GDM1 (cell line): ENCODE measurements at places on chromosomes 11 and 22.

- no peak for DNase-seq
Measured at GRCh38 chr11:76630600-76631281, 39.8 kb downstream of the LRRC32 start.

DNA sequence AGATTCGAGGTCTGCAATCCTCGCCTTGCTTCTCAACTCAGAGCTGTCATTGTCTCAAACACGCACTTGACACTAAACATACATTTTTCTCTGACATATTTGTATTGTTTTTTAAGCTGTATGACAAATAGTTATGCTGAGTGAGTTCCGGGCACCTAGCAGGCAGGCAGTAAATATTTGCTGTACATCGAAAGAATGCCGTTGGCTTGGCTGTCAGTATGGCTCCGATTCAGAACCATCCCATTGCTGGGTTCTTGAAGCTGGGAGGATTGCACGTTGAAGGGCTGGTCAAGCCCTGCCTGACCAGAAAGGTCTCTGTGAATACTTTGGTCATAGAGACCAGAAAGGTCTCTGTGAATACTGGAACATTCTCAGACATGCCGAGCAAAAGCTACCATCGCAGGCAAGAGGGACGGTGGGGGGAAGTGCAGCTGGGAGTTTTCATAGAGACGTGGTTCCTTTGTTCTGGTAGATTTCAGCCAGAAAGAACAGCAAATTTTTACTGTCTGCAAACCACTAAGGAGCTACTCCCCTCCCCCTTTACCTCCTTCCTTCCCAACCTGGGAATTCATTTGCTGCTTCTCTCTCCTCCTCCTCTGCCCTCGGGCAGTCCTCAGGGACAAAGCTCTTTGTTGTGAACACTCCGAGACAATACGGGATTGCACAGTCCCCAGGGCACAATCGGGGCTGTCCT lies 202.2 kb upstream of the SORL1-AS1 start:
- DNase-seq, result no peak

DNA sequence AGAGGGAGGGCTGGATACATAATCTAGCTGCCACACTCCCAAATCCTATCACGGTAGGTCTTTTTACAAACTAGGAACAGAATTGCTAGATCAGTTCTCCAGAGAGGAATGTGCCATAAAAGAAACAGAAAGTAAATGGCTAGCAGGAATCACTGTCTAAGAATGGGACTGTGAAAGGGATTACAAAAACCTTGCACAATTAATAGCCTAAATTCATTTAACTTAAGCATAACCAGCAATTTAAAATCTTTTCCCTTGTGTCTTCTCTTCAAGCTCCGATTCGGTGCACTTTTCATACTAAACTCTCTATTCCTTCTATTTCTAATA lies 35.2 kb downstream of the APOL5 start:
- DNase-seq, result no peak

DNA sequence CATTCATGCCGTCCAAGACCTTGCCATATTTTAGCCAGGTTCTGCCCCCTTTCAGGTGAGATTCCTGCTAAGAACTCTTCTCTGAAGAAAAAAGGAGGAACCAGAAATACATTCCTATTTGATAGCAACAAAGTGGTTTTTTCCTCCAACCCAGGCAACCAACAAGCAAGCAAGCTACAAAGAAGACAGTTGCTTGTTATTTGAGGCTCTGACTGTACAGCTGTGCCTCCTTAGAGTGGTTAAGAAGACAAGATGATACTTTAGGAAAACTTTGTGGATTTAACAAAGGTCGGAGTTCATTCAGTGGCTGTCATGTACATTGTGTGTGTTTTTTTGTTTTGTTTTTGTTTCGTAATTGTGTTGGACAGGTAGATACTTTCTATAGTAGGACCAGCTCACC lies 21.7 kb downstream of the TEAD1 start:
- no peak for DNase-seq

DNA sequence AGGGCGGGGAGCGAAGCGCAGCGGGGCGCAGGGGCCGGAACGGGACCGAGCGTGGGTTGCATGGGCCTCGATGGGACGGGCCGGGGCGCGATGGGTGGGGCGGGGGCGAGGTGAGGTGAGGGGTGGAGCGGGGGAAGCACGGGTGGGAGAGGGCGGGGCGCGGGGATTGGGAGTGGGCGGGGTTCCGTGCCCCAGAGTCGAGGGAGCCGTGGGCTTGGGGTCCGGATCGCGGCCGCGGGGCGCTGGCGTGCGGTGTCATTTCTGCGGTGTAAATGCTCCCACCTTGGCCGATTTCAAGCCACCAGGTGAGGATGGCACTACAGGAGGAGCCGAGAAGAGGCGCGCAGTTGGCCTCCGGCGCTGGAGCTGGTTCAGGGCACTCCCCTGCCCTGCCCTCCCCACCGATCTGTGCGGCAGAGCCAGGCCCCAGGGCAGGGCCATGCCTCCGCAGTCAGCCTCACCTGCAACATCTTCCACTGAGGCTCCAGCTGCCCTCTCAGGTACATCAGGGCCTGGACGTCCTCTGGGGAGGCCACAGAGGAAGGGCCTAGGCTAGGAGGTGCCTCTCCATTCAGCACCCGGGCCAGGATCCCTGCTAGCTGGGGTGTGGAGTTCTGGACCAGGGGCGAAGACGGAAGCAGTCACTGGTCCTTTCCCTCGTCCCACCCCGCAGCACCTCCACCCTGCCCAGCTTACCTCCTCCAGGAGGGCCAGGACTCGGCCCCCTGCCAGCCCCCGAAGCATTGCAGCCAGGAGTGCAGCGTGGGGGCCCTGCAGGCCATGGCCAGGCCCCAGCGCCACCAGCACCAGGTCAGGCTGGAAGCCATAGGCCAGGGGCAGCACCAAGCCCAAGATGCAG lies 620 bp upstream of the TUBGCP6 start:
- no peak for DNase-seq

DNA sequence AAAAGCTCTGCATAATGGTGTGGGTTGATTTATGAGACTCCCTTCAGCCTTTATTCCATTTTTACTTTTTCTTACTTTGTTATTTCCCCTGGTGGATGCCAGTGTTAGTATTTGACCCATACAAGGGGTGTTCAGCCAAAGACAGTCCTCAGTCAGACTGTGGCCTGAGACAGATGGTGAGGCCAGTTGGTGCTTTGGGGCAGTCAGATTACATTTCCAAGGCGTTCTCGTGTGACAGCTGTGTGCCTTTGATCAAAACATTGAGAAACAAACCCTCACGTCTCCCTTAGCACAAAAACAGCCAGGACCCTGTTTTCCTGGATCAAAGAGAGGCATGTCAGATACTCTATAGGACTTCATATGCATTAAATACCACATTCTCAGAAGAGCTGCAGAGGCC lies 31.3 kb upstream of the SLN start:
- no peak for DNase-seq

DNA sequence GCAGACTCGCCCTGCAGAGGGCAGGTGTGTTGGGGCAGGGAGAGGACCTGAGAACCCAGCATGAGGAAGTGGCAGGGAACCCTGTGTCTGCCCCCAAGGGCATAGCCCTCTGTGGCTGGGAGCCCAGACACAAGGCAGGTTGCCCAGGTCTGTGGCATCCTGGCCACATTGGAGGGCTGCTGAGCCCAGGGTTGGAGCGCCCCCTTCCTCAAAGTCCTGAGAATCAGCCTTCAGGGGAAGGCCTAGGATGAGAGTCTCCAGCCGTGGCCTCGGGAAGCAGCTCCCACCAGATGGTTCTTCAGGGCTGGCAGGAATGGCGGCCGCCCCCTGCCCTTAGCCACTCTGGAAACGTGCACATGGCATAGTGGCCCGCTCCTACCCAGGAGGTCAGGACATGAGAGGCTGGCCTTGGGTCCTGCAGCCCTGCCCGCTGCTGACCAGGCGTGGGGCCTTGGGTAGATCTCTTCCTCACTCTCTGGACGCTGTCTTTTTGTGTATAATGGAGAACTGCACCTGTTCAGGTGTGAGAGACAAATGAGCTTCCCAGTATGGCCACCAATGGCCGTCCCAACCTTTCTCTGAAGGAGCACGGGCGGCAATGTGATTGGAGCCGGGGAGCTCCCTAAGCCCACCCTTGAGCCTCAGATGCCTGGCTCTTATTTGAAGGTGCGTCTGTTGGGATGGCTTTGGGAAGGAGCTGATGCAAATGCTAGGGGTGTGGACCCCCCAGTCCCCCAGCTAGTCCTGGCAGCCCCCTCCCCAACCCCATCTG lies 4.6 kb upstream of the CDC42BPG start:
- no peak for DNase-seq

DNA sequence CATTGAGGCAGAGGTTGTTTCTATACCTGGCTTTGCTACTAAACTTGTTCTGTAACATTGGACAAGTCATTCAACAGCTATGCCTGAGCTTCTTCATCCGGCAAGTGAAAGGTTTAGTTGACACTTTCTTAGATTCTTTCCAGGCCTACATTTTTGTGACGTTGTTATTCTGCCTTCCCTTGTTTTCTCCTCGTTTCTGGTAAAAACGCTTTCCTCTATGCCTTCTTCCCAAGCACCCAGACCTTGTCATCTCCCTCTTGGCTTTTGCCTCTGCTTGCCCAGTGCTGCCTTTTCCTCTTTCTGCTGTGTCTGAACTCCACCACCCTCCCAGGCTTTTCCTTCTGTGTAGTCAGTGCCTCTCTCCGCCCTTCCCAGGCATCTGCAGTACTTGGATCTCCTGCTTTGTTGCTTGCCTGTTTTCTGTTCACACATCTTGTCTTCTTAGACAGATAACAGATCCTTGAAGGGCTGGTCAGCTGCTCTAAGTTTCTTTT lies 1.4 kb upstream of the AMOTL1 start:
- DNase-seq, result no peak

DNA sequence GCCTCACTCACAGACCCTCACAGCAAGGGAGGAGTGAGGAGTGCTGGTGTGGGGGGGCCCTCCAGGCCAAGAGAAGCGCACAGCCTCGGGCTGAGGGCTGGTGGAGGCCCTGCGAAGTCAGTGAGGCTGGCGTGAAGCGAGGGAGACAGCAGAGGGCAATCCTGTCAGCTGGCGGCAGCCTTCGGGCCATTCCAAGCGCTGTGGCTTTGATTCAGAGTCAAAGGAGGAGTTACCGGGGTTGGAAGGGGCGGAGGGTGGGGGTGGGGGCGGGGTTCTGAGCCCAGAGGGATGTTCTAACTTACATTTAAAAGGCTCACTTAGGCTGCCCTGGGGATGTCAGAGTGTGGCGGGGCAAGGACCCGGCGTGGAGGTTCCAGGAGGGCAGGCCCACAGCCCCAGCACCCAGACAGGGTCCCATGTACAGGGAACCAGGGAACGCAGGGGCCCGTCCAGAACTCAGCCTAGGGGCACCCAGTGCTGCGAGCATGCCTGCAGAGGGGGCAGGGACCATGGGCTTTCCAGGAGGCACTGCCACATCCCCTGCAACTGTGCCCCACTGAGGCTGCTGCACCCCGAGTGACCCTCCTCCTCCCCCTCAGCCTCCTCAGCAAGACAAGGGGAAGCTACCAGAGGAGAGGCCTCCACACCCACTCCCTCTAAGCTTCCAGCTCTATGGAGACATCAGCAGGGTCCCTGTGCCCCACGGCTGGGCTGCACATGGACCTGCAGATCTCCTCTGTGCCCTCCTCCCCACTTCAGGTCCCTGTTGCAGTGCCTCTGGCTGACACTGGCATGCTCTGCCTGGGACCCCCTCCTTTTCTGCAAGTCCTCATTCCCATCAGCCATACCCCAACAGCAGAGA lies 39.7 kb upstream of the TTLL12 start:
- DNase-seq, result no peak

DNA sequence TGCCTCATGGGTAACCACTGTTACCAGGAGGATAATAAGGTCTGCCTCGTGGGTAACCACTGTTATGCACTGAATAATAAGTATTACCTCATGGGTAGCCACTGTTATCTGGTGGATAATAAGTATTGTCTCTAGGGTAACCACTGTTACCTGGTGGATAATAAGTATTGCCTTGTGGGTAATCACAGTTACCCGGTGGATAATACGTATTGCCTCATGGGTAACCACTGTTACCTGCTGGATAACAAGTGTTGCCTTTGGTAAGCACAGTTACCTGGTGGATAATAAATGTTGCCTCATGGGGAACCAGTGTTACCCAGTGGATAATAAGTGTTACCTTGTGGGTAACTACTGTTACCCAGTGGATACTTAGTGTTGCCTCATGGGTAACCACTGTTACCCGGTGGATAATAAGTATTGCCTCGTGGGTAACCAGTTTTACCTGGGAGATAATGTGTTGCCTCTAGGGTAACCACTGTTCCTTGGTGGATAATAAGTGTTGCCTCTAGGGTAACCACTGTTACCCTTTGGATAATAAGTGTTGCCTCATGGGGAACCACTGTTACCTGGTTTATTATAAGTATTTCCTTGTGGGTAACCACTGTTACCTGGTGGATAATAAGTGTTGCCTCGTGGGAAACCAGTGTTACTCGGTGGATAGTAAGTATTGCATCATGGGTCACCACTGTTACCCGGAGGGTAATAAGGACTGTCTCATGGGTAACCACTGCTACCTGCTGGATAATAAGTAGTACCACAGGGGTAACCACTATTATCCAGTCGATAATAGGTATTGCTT lies 10.6 kb upstream of the NXPE4 start:
- no peak for DNase-seq

- no peak for DNase-seq
Measured at GRCh38 chr22:45499746-45500145, 2.9 kb upstream of the FBLN1 start.

GRCh38 chr22:26847046-26847445 lies 189.7 kb downstream of the MIAT start:
- no peak for DNase-seq

DNA sequence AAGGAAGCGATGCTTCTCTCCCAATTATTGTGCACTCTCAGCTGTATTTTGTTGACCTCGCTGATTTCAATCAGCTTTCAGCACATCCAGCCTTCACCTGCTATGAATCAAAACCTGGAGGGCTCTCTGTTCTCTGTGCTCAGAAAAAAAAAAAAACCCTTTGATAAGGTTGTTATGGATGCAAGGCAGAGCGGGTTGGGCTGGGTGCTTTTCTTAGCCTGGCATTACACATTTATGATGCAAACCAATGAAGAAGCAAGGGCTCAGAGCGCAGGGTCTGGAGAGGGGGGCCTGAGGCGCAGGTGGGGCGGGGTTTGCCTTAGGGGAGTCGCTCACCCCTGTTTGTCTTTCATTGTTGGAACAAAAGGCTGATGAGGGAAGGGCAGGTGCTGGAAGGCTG lies 86.0 kb upstream of the CADM1 start:
- DNase-seq, result no peak

DNA sequence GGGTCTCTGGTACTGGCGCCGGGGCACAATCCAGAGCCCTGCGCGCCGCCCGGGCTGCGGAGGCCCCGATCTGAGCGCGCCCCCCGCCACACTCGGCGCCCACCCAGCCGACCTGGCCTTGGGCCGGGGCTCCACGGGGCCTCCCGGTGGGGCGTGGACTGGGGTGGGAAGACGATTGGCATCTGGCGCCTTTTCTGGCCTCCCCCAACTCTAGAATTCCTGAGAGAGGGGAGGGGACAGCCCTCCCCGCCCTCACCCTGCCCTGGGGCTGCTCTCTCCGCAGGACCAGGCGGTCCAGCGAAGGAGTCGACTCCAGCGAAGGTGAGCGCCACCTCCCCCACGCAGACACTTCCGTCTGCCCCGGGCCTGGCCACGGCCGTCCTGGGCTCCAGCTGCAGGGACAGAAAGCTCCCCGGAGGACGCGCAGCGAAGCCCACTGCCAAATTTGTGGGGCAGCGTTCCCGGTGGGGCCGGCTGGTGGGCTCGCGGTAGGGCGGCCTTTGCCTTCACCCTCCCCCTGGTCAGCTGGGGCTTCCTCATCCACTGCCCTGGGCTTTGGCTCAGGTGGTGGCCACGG lies 593 bp downstream of the SSH3 start:
- DNase-seq, result no peak

GRCh38 chr11:6411594-6412031 lies 7.3 kb downstream of the APBB1 start:
- DNase-seq, result no peak
